ENCODE measurements at places on chromosomes 7 and 10.

GRCh38 chr7:107628461-107629064 is 32.1 kb upstream of the SLC26A4 start:
- DNase-seq: no peak

DNA sequence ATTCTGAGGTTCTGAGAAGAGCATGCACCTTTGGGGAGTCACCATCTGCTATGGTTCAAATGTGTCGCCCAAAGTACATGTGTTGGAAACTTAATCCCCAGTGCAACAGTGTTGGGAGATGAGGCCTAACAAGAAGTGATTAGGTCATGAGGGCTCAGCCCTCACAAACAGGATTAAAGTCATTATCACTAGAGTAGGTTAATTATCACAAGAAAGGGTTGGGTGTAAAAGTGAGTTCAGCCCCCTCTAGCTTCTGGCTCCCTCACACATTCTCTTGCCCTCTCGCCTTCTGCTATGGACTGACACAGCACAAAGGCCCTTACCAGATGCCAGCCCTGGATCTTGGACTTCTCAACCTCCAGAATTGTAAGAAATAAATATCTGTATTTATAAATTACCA is 100.3 kb upstream of the C10orf90 start:
- DNase-seq: no peak

DNA sequence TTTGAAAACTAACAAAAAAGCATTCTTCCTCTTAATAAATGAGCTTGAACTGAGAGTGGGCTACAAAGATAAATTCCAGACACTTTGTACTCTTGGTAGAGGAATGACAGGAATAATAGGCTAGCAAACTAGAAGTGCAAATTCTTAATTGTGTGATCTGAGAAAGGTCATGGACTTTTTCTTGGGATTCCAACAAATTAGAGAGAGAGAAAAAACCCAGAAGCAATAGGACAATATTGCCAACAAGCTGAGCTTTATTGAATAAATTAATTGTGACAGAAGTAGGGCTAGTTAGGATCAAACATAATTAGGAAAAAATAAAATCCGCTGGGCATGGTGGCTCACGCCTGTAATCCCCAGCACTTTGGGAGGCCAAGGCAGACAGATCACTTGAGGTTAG is 41.4 kb upstream of the LAMB1 start:
- DNase-seq: no peak

DNA sequence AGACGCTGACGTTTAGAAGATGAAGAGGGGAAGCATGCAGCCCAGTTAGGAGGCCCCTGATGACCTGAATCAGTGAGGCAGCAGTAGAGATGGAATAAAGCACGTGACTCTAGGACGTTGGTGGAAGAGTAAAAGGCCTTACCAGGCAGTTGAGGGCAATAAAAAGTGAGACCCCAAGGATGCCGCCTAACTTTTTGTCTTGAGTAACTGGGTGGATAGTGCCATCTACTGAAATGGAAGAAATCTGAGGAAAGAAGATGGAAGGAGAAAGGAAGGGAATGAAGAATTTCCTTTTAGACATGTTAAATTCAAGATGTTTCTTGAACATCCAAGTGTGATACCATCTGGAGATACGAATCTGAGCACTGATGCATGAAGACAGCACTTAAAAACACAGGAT is 220.0 kb upstream of the LRRN3 start:
- no peak for DNase-seq

GRCh38 chr10:4459531-4459930 is 366.5 kb upstream of the AKR1E2 start:
- DNase-seq: no peak

DNA sequence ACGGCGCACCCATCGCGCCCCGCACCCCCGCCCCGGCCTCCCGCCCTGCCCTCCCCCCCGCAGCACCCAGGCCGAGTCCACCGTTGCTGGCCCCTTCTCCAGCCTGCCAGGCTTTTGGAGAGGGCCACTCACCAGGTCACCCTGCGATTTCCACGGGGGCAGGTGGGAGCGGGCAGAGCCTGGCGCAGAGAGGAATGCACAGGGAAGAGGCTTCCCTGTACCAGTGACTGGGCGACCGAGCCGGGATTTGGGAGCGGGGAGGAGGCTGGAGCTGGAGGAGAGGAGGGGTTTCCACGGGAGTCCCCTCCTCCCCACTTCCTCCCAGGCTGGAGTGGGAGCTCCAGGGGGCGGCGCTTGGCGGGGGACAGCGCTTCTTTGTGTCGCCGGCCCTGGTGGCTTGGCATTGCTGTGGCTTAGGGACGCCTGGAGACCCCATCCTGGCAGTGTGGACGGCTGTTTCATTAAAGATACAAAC is 19.3 kb downstream of the TCAF1 start:
- peak; percentile 72 for DNase-seq

GRCh38 chr7:92680442-92680841 is 90.3 kb upstream of the FAM133B start:
- DNase-seq: no peak

DNA sequence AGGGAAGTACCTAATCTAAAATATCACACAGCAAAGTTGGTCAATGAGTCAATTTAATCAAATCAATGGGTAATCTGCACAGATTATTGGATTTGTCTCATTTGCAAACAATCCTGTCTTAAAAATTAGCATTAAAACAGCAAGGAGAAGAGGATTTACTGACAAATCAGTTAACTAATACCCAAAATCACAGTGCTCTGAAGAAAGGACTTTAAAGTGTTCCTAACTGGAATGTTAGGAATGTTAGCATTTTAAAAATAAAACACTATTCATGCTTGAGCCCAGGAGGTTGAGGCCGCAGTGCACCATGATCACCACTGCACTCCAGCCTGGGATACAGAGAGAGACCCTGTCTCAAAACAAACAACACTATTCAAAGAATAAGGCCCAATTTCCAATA is 83.1 kb downstream of the CHCHD3 start:
- no peak for DNase-seq

DNA sequence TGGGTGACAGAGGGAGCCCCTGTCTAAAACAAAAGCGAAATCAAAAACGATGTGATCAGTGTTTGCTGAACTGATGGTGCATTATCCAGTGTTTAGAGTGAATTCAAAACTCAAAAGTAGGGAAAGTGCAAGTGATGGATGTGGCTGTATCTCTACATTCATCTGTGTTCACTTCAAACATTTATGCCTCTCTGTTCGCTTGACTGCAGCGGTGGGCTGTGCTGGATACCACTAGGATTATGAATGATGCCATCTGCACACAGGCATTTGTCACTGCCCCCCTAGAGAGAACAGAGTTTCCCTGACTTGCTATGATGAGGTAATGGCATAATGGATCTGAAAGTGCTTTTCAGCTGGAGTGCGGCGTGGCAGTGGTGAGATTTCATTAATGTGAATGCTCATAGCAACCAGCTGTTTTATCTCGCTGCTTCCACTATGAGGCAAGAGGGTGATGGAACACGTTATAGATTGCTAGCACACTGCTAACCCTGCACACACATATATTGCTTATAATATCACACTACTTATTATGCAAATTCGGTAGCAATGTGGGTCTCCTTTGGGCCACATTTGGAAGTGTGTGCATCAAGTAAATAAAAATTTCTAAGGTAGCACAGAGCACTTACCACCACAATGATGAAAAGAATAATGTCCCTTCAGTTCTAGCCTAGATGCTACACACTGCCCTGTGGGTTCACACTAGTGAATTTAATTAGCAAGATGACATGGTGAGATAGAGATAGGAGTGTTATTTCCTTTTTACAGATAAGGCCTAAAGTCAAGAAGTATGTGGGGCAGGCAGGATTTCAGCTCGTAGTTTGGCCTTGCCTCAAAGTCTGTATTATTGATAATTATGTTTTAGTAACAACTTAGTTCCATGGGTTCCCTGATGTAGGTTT is 164.7 kb downstream of the CAMK1D start:
- DNase-seq: peak; percentile 63

GRCh38 chr7:158476331-158476932 is 111.2 kb downstream of the PTPRN2 start:
- DNase-seq: no peak

DNA sequence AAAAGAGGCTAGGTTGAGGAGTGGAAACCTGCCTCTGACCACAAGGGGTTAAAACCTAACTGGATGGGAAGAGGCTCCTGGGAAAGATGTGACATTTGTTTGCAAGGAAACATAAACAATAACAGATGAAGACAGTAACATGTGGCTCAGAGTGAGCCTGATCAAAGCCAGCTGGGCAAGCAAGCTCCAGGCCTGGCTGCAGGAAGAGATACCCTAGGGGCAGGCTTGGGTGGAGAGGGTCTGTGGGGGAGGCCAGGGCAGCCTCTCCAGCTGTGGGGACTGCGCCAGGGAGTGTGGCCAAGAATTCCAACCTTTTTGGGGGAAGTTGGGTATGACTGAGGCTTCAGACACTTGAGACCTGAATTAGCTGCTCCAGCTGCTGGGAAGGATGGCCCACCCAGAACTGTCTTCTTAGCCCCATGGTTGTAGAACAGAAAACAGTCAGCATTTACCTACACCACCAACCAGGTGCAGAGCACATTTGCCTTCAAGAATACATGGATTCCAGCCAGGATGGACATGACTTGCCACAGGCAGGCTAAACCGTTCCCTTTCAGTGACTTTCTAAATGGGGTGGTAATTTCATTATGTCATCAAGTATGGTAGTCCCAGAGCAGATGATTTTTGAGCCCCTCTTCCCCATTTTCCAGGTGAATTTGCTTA is 10.4 kb upstream of the FAM170B start:
- DNase-seq: no peak

DNA sequence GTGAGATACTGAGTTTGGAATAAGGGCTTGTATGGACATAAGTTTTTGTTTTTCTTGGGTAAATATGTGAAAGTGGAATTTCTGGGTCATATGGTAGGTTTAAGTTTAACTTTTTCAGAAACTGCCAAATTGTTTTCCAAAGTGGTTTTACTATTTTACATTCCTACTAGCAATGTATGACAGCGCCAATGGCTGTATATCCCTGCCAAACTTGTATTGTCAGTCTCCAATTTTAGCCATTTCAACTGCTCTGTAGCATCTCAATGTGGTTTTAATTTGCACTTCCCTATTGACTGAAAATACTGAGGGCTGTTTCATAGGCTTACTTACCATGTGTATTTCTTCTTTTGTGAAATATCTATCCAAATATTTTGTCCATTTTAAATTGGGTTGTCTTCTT is 90.5 kb upstream of the ZNF32 start:
- DNase-seq: no peak

Measured in DMS153 (cell line).